Naive thymus-derived CD8-positive, alpha-beta T cell (primary cell): ENCODE measurements at places on chromosomes 2 and 18. TPM values are rescaled to one million over a fixed set of nuclear protein-coding genes. Genes with fewer than 3 reads are reported as not detected.

Gene TMX3
- total RNA-seq: 72.4 TPM

Gene TUBA3E
- total RNA-seq: not detected

Gene MTERF4
- 270 TPM for total RNA-seq

Gene PAIP2B
- total RNA-seq: 12.1 TPM

Gene POTEJ
- total RNA-seq: not detected

Gene CCDC142
- 67.4 TPM for total RNA-seq

GRCh38 chr2:100529900-100530299 is 32.9 kb upstream of the PDCL3 start:
- DNase-seq: no peak
- H3K27ac ChIP-seq: no peak overlapping the region
- H3K36me3 ChIP-seq: no peaks in the 10 kb centered on the region
- no peaks in the 10 kb centered on the region for H3K27me3 ChIP-seq
- no peak overlapping the region for H3K4me3 ChIP-seq

DNA sequence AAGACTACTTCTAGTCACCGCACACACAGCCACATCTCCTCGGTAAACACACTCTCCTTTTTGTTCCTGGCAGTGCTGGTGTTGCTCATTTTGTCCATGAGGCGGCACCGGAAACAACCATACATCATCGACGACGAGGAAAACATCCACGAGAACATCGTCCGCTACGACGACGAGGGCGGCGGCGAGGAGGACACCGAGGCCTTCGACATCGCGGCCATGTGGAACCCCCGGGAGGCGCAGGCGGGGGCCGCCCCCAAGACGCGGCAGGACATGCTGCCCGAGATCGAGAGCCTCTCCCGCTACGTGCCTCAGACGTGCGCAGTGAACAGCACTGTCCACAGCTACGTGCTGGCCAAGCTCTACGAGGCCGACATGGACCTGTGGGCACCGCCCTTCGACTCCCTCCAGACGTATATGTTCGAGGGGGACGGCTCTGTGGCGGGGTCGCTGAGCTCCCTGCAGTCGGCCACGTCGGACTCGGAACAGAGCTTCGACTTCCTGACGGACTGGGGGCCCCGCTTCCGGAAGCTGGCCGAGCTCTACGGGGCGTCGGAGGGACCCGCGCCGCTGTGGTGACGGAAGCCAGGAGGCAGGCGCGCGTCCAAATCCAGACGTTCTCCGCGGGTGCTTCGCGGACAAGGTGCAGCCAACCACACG is 221.0 kb downstream of the CDH20 start:
- peaks cover 1% of the 10 kb centered on the region for H3K36me3 ChIP-seq
- DNase-seq: peak; percentile 12
- no peaks in the 10 kb centered on the region for H3K27me3 ChIP-seq

- H3K4me1 ChIP-seq: no peaks in the 10 kb centered on the region
- H3K36me3 ChIP-seq: no peaks in the 10 kb centered on the region
- no peak for DNase-seq
- H3K4me3 ChIP-seq: no peak overlapping the region
Measured at GRCh38 chr2:160140471-160140870, 59.6 kb downstream of the ITGB6 start.

GRCh38 chr2:65545837-65546805 is 113.7 kb upstream of the SPRED2 start:
- H3K27ac ChIP-seq: no peak overlapping the region
- H3K4me1 ChIP-seq: no peaks in the 10 kb centered on the region
- no peak overlapping the region for H3K4me3 ChIP-seq
- DNase-seq: no peak
- H3K27me3 ChIP-seq: no peaks in the 10 kb centered on the region

DNA sequence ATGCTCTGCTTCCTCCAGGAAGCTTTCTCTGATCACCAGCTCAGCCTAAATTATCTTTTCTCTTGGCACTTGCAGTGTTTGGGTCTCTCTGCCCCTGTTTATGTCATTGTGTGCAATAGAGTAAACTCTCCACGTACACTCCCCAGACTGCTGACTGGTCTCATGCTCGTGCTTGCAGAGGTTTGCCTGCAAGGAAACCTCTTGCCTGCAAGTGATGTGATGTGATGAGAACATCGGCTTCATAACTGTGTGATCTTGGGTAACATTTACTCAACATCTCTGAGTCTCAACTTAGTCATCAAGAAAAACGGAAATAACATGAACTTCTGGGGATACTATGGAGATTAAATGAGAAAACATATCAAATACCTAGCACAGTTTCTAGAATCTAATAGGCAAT is 92.3 kb downstream of the BIN1 start:
- H3K27me3 ChIP-seq: peaks cover 15% of the 10 kb centered on the region
- no peak overlapping the region for H3K4me3 ChIP-seq
- DNase-seq: no peak
- no peak overlapping the region for H3K27ac ChIP-seq

DNA sequence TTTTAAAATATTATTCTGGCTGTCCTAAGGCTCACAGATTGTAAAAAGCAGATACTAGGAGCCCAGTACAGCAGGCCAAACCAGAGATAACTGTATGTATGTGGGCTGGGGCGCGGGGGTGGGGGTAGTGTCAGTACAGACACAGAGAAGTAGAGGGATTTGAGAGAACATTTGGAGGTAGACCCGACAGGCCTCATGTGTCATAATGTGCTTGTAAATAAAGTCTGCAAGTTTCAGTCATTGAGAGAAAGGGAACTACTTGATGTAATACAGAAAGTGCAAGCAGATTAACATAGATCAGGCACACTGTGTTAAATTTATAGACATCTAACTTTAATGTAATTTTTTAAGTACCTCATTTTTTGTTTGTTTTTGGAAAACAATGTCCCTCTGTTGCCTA is 7.4 kb upstream of the POLI start:
- H3K36me3 ChIP-seq: no peaks in the 10 kb centered on the region
- H3K27me3 ChIP-seq: peaks cover 1% of the 10 kb centered on the region
- DNase-seq: no peak
- H3K4me3 ChIP-seq: no peak overlapping the region
- peaks cover 29% of the 10 kb centered on the region for H3K4me1 ChIP-seq

GRCh38 chr18:43061816-43062215 is 53.7 kb downstream of the RIT2 start:
- H3K27ac ChIP-seq: no peak overlapping the region
- H3K27me3 ChIP-seq: no peaks in the 10 kb centered on the region
- H3K36me3 ChIP-seq: no peaks in the 10 kb centered on the region
- DNase-seq: no peak
- no peak overlapping the region for H3K4me3 ChIP-seq
- no peaks in the 10 kb centered on the region for H3K4me1 ChIP-seq

DNA sequence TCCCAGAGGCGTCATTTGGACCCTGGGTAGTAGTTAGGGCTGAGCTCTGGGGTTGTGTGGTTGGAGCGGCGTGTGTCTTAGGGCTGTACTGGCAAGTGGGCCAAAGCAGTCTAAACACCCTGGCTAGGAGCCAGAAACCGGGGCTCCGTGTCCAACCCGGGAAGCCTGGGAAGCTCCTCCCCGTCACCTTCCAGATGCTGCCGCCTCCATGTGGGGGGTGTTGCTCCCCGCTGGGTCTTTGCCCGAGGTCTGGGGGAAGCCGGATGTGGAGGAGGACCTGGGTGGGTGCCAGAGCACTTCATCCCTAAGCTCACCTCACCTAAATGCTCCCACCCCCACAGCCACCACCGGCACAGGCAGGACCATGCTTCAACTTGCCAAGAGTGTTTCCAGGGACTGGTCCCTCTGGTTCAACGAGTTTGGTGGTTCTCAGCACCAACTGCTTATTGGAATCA is 25.4 kb downstream of the TET3 start:
- H3K27me3 ChIP-seq: no peaks in the 10 kb centered on the region
- peaks cover 17% of the 10 kb centered on the region for H3K4me1 ChIP-seq
- no peak overlapping the region for H3K27ac ChIP-seq
- DNase-seq: no peak

- no peak for DNase-seq
- H3K4me1 ChIP-seq: no peaks in the 10 kb centered on the region
- H3K27ac ChIP-seq: no peak overlapping the region
- H3K27me3 ChIP-seq: no peaks in the 10 kb centered on the region
- no peaks in the 10 kb centered on the region for H3K36me3 ChIP-seq
- no peak overlapping the region for H3K4me3 ChIP-seq
Measured at GRCh38 chr2:99918389-99918788, 224.0 kb downstream of the AFF3 start.

- no peak overlapping the region for H3K27ac ChIP-seq
- H3K27me3 ChIP-seq: no peaks in the 10 kb centered on the region
Measured at GRCh38 chr2:12107939-12108338, 361.5 kb downstream of the LPIN1 start.

DNA sequence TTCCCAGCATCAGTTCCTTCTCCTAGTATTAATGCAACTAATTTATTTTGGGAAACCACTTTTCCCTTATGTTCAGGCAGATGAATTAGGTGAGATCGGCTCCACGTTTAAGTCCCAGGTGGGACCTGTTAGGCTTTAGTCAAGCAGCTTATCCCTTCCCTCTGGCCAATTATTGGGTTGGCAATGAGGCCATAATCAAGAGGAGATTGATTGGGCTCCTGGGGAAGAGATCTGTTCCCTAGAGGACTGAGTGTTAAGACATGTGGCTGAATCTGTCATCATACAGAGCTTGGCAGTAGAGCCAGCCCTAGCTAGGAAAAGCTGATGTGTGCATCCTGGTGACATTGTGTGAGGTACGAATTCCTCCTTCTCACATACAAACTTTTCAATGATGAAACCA is 104.4 kb downstream of the PTH2R start:
- no peak for DNase-seq
- peaks cover 7% of the 10 kb centered on the region for H3K27me3 ChIP-seq

GRCh38 chr2:76679025-76679396 is 843.2 kb downstream of the LRRTM4 start:
- no peak for DNase-seq
- H3K27me3 ChIP-seq: no peaks in the 10 kb centered on the region
- H3K4me1 ChIP-seq: no peaks in the 10 kb centered on the region
- H3K4me3 ChIP-seq: no peak overlapping the region
- H3K36me3 ChIP-seq: no peaks in the 10 kb centered on the region
- no peak overlapping the region for H3K27ac ChIP-seq

DNA sequence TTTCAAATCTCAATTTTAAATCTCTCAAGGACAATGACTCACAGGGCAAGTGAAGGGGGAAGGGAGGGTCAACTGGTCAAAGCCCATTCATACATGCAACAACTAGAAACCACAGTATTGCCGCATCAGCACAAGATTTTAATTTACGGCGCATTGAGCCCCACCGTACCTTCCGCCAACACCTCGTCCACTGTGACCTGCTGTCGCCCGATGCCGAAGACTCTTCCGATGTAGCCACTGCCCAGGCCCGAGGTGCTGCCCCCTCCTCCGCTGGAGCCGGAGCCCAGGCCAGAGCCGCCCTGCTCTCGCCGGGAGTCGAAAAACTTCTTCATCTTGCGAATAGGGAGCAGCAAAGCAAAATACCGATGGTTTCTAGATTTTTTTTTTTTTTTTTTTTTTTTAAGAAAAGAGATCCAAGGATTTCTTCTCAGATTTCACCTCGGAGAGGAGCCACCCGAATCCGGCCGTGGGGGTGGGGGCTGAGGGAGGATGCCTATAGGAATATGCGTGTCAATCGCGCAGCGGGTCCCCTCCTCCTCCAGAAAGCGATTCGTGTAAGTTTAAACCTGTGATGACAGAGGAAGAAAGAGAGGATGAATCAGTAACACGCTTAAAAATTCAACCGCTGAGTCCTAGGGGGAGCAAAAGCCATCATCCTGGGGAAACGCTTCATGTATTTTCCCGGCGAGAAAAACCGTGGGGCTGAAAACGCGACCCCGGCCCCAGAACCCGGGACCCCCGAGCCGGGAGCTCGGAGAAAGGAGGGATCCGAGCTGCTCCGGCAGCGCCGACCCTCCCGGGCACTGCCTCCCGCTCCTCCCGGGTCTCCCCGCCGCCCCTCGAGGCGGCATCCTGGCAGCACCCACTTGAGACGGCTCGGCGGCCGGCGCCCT is 584 bp downstream of the AAK1 start:
- peak; percentile 66 for DNase-seq
- H3K36me3 ChIP-seq: peaks cover 11% of the 10 kb centered on the region
- H3K4me3 ChIP-seq: peak overlapping the region; percentile 90
- H3K27me3 ChIP-seq: no peaks in the 10 kb centered on the region
- peaks cover 45% of the 10 kb centered on the region for H3K4me1 ChIP-seq
- peak overlapping the region; percentile 96 for H3K27ac ChIP-seq
